A549 treated with CpdA at 1 μM for 4 hours (cell line): ENCODE measurements at places on chromosomes 3 and 15. TPM values are rescaled to one million over a fixed set of nuclear protein-coding genes. Genes with fewer than 3 reads are reported as not detected.

CX3CR1 gene
- total RNA-seq = 0.02 TPM in 1 of 5 replicates, not detected in the others

SPTSSB gene
- total RNA-seq = not detected in 5 replicates

CA12 gene
- 144 to 163 TPM (median 160 TPM) in 5 replicates for total RNA-seq

GCNT3 gene
- total RNA-seq = 149 to 187 TPM (median 170 TPM) in 5 replicates

DUOXA2 gene
- total RNA-seq = not detected in 5 replicates

SCAPER gene
- total RNA-seq = 3.0 to 4.6 TPM (median 4.0 TPM) in 5 replicates

KLHL6 gene
- not detected in 5 replicates for total RNA-seq

B3GALNT1 gene
- total RNA-seq = 0.08 to 0.16 TPM (median 0.09 TPM) in 3 of 5 replicates, not detected in the others

TMC3 gene
- total RNA-seq = not detected in 5 replicates

SAMMSON gene
- total RNA-seq = not detected in 5 replicates

FNDC3B gene
- total RNA-seq = 22.3 to 37.2 TPM (median 31.8 TPM) in 5 replicates

ECE2 gene
- total RNA-seq = not detected in 5 replicates

MORC1 gene
- total RNA-seq = not detected in 5 replicates

ONECUT1 gene
- 0.16 to 0.32 TPM (median 0.17 TPM) in 5 replicates for total RNA-seq

PRR23A gene
- total RNA-seq = not detected in 5 replicates

RAB11A gene
- 261 to 353 TPM (median 295 TPM) in 5 replicates for total RNA-seq

ISL2 gene
- 2.4 to 5.1 TPM (median 4.5 TPM) in 5 replicates for total RNA-seq

LXN gene
- 64.5 to 96.3 TPM (median 73.2 TPM) in 5 replicates for total RNA-seq

ASB14 gene
- not detected in 5 replicates for total RNA-seq

PRICKLE2 gene
- total RNA-seq = 1.9 to 3.4 TPM (median 2.1 TPM) in 5 replicates

TTC14 gene
- 13.4 to 17.0 TPM (median 15.1 TPM) in 5 replicates for total RNA-seq

CAMK2N2 gene
- total RNA-seq = 0.77 to 1.8 TPM (median 1.4 TPM) in 5 replicates

EPHA6 gene
- total RNA-seq = 0.07 to 0.14 TPM (median 0.11 TPM) in 4 of 5 replicates, not detected in the other

KLF15 gene
- 0.02 to 0.12 TPM (median 0.07 TPM) in 4 of 5 replicates, not detected in the other for total RNA-seq

FOXL2 gene
- 3.3 to 4.9 TPM (median 4.5 TPM) in 5 replicates for total RNA-seq

SNRPN gene
- total RNA-seq = 93.5 to 103 TPM (median 99.9 TPM) in 5 replicates

SMCO1 gene
- total RNA-seq = not detected in 5 replicates

PLA2G4D gene
- total RNA-seq = not detected in 5 replicates

PRSS50 gene
- not detected in 5 replicates for total RNA-seq

ZNF502 gene
- total RNA-seq = 1.2 to 2.1 TPM (median 1.5 TPM) in 5 replicates

PLCB2 gene
- total RNA-seq = 0.27 to 1.3 TPM (median 0.48 TPM) in 5 replicates

CLDN18 gene
- total RNA-seq = not detected in 5 replicates

GPR149 gene
- total RNA-seq = not detected in 5 replicates

TMEM115 gene
- total RNA-seq = 37.1 to 46.1 TPM (median 45.8 TPM) in 5 replicates

TGM5 gene
- total RNA-seq = not detected in 5 replicates

UTS2B gene
- 0.07 to 0.13 TPM in 2 of 5 replicates, not detected in the others for total RNA-seq

MCF2L2 gene
- 0.10 to 0.26 TPM (median 0.15 TPM) in 3 of 5 replicates, not detected in the others for total RNA-seq

CPLX3 gene
- total RNA-seq = not detected in 5 replicates

CASR gene
- total RNA-seq = not detected in 5 replicates

CD86 gene
- total RNA-seq = not detected in 5 replicates

INO80 gene
- total RNA-seq = 12.2 to 13.7 TPM (median 12.6 TPM) in 5 replicates

CCR2 gene
- not detected in 5 replicates for total RNA-seq

EIF5A2 gene
- 9.6 to 15.7 TPM (median 13.8 TPM) in 5 replicates for total RNA-seq

CYP8B1 gene
- not detected in 5 replicates for total RNA-seq

TMEM108 gene
- not detected in 5 replicates for total RNA-seq

GOLGA6A gene
- total RNA-seq = 0.07 to 0.14 TPM (median 0.11 TPM) in 4 of 5 replicates, not detected in the other

AEN gene
- 79.7 to 101 TPM (median 84.2 TPM) in 5 replicates for total RNA-seq

HTR3E gene
- not detected in 5 replicates for total RNA-seq

SHF gene
- total RNA-seq = 0.63 to 1.4 TPM (median 0.76 TPM) in 5 replicates

CPNE9 gene
- 0.13 to 0.41 TPM (median 0.23 TPM) in 4 of 5 replicates, not detected in the other for total RNA-seq
